ENCODE measurements at places on chromosomes 6 and 20.

DNA sequence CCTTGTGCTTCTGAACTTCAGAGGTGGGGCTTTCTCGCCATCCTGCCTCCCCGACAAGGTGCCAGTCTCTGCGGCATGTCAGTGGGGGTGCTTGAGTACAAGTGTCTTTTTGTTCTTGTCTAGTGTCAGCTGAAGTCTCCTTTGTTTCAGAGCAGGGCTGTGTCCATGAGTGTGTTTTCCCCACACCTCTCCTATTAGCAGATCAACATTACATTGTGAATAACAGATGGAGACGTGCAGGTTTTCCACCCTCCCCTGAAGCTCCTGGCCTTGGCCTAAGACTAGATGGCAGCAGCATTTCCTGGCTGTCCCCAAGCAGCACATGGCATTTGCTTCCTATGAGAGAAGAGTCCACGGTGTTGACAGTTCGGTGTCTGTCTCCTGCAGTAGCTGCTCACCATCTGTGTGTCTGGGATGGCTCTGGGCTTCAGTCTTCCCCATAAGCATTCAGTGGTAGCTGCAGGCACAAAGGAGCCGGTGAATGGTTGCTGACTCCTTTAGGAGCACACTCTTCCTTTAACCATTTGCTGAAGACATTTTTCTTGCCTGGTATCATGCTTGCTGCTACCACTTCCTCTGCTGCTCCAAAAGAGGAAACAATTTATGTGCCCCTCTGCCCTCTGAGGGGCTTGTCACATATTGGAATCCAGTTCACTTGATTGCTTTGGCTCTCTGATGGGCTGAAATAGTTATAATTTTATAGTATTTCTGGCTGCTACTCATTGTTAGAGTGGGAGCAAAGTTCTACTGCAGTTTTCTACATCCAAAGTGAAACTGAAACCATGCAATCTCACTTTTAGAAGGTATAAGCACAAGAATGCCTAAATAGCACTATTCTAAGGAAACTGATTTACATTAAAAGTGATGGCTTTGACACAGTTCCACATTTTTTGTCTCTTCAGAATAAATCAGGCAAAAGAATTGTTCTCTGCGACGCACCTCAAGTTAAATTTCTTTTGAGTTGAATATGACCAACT is 913.0 kb downstream of the C6orf118 start:
- peak; percentile 59 for DNase-seq

DNA sequence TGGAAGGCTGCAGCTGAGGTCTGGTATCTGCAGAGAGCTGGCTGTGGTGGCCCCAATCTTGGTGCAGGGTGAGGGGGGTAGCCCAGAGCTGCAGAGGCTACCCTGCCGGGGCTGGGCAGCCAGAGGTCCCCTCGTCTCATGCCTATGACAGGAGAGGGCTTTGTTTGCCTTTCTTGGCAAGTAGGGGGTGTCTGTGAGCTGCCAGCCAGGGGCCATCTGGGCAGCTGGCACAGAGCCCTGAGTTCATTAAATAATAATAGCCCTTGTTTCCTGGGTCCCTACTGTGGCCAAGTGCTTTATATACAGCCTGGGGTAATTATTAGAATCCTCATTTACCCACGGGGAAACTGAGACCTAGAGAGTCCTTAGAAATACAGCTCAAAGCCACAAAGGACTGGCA is 66.6 kb downstream of the EZR start:
- DNase-seq = peak; percentile 42

DNA sequence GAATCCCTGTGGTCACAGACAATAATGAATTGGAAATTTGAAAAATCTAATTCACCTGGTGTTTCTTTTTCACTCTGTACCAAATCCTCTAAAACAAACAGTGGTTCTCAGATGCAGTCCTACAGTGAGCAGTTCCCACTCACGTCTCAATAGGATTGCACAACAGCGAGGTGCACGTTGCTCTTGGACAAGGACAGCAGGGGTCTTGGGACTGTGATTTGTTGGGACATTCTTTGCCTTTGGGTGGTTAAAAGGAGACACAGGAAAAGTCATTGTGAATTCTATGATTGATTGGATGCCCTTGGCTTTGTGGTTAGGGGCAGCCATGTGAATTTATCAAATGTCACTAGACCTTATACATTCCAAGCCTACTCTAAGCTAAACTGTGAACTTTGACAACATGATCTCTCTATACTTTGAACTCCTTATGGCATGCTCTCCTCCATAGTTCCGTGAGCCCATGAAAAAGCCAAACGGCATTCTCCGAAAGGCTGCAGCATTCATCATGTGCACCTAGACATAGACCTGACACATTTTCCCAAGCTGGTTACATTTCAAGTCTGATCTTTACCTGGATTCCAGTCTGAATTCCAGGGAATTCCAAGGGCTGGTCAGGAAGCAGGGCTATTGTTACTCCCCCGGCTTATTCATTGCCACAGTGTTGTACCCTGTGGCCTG is 647 bp downstream of the UNC93A start:
- DNase-seq = peak; percentile 67

DNA sequence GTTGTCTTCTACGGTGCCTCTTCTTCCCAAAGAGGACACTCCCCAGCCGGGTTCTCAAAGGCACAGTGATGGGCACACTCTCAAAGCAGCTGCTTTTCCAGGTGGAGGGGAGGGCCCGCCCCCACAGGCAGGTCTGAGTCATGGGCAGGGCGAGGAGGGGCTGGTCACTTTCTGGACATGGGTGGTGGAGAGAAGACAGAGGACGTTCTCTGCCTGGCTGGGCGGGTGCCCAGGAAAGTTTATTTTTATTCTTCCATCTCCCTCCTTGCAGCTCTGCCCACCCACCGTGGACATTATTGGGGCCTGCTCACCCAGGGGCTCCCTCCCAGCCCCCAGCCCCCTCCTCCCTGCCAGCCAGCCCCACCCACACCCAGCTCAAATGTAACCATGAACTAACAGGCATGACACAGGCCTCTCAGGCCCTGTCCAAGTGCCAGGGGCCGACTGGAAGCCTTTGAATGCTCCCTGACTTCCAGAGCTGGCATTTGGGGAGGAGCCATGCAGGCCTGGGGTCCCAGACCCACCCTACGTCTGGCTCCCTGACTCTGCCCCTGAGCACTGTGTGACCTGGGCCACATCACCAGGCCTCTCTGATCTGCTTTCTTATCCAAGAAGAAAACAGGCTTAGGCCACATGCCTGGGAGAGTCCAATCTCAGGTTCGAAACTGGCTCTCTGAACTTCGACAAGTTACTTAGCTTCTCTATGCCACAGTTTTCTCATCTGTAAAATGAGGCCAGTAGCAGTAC is 8.0 kb downstream of the TGM2 start:
- no peak for DNase-seq

- no peak for DNase-seq
Measured at GRCh38 chr20:10780901-10781300, 107.1 kb upstream of the JAG1 start.

- DNase-seq = peak; percentile 71
Measured at GRCh38 chr6:167860550-167861226, 34.0 kb downstream of the AFDN start.

All from islet precursor cell (in vitro differentiated cells).